NCI-H2081 (cell line): ENCODE measurements at places on chromosomes 1 and 21.

GRCh38 chr1:92736395-92736794 lies 48.5 kb downstream of the EVI5 start:
- DNase-seq = no peak

GRCh38 chr1:17207966-17208418 lies 3.1 kb downstream of the PADI1 start:
- peak; percentile 12 for DNase-seq

DNA sequence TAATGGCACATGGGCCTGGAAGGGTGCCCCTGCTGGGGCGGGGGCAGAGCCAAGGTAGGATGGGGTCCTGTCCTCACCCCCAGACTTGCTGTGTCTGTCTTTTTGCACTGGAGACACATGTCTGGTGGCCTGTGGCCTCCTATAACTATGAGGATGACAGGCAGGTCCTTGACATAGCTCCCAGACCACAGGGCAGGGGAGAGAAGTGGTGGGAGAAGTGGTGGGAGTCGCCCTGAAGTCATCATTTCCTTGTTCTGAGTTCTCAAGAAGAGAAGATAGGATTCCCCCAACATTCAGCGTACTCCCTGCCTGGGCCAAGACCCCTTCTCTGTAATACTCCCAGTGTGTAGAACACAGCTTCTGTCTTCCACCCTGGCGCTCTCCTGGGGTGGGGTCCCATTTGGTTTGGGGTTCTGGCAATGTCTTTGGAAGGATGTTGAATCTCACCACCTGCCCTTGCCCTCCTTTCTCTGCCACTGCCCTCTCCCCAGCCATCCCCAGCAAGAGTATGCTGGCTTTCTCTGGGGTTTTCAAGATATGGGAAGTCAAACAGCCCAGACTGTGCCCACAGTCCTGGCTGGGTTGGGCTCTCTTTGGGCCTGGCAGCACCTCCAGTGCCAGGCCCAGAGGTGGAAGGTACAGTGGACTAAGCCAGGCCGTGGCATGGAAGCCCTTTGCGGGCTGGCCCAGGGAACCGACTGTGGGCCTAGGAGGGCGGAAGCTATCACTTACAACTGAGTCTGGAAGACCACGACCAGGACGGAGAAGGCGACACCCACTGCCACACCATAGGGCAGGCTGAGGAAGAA lies 19.4 kb downstream of the SLC26A9 start:
- DNase-seq = no peak

DNA sequence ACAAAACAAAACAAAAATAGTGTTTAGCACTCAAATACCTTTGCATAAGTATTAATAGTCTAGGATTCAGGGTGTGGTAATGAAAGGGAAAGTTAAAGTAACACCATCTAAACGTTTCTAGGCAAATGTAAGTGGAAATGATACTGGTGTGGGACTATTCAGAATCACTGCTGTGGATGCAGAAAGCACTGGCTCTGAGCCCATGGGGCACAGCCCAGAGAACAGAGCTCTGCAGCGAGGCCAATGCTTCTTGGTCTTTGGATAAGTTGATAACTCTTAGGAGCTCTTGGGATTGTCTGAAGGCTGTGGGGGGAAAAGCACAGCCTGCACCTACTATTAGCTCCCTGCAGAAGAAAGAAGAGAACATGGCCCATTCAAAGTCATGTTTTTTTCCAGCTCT lies 21.4 kb upstream of the DNM3 start:
- DNase-seq = no peak

- no peak for DNase-seq
Measured at GRCh38 chr1:19981507-19982312, 2.3 kb upstream of the PLA2G2A start.

DNA sequence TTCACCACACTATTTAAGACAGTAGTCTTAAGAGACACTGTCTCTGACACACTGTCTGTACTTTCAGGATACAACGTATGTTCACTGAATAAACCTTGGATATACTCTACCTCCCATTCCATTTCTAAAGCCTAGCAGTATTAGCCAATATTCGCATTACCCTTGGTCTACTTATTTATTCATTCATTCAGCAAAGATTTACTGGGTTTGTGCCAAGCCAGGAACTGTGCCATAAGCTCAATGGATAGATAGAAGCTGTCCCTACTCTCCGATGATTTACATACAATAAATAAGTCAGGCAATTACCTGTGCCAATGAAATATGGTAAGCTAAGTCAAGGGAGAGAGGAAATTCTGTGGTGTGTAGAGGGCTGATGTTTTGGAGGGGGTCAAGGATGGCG lies 195.2 kb upstream of the RAB4A start:
- DNase-seq = peak; percentile 36

DNA sequence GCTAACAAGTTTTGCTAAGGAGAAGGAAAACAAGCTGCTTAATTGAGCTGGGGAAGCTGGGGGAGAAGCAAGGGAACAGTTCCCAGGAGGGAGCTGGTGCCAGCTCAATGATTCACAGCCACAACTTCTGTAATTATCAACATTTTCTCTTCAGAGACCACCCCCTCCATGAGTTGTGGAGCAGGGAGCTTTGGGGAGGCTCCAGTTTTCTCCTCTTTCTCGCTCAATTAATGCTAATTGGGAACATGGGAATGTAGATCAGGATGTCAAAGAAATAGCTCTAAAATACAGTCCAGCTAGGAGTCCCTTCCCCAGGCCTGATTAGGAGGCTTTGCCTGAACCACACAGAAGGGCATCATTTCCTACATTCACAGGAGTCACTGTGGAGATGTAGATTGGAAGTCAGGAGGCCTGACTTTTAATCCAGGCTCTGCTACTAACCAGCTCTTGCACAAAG lies 12.1 kb upstream of the MNDA start:
- DNase-seq = no peak

DNA sequence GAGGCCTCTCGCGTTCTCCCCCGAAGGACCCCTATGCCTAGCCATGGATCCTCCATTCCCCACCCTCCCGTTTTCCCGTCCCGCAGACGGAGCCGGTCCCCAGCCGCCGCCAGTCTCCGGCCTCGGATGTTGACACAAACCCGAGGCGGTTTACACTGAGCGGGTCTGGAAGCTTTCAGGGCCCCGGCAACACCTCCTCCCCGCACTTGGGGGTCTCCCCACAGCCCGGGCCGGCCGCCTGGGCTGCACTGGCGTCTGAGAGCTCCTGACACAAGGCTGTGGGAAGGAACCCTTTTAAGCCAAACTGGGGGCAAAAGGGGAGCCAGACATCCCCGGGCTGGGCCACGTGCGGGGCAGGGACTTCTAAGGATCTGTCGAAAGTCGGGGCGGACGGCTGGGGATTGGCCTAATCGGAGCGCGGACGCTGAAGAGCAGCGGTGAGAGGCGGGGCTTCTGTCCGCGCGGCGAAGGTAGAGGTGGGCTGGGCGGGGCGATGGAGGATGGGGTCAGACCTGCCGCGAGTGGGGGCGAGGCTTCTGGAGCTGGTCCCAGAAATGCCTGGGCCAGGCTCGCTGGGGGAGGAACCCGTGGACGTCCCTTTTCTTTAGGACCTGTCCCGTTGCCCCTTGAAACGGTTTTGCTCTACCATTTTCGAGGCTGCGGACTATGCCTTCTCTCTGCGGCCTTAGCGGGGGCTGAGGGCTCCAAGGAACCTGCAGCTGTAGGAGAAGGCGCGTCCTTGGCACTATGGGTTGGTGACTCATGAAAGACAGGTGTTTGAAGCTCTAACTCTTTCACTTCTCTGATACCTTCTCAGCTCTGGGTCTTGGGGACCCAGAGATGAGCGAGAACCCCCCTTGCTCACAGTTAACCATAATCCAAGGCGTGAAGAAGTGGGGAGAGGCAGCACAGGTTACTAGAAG lies 1.2 kb upstream of the HPCAL4 start:
- no peak for DNase-seq

DNA sequence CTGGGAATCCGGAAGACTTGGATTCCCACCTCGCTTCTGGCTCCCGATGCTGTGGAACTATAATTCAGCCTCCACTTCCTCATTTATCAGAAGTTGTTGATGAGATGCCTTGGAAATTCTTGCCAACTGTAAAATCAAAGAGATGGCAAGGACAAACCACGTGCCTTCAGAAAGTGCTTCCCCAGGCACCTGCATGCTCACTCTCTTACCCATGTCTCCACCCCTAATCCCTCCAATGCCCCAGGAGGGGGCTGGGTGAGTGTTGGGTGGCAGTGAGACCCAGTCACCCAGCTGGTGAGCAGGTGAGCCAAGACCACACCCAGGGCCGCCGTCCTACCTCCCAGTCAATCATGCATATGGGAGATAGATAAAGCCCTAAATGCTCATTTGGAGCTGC lies 160.8 kb downstream of the PSMG1 start:
- DNase-seq = no peak
